ENCODE measurements at places on chromosomes 4 and X.

- no peak for DNase-seq
Measured at GRCh38 chrX:45811326-45811725, 610.6 kb upstream of the DIPK2B start.

GRCh38 chr4:141339966-141340365 lies 119.3 kb downstream of the ZNF330 start:
- no peak for DNase-seq

GRCh38 chrX:122272011-122272410 lies 912.1 kb upstream of the GRIA3 start:
- no peak for DNase-seq

DNA sequence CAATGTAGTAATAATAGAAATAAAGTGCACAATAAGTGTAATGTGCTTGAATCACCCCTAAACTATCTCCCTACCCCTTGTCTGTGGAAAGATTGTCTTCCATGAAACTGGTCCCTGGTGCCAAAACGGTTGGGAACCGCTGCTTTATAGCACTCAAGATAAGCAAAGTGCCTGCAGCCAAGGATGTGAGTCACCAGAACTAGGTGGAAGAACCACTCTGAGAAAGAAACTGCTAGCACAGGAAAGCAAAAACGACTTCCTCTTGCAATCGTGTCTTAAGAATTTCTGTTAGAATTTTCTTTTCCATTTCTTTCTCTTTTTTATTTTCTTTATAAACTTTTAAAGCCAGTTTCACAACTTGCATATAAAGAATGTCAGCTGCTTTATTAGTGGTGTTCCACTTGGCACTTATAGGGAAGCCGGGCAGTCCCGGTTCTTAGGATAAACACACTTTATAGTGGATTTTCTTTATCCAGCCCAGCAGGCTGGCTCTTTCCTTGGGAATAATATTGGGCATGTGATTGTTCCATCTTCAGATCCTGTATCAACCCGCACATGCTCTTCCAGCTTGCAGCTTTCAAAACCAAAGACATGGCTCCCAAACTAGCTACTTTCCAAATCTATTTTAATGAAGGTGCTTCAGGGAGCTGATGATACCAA lies 32.3 kb upstream of the CXCL8 start:
- no peak for DNase-seq

DNA sequence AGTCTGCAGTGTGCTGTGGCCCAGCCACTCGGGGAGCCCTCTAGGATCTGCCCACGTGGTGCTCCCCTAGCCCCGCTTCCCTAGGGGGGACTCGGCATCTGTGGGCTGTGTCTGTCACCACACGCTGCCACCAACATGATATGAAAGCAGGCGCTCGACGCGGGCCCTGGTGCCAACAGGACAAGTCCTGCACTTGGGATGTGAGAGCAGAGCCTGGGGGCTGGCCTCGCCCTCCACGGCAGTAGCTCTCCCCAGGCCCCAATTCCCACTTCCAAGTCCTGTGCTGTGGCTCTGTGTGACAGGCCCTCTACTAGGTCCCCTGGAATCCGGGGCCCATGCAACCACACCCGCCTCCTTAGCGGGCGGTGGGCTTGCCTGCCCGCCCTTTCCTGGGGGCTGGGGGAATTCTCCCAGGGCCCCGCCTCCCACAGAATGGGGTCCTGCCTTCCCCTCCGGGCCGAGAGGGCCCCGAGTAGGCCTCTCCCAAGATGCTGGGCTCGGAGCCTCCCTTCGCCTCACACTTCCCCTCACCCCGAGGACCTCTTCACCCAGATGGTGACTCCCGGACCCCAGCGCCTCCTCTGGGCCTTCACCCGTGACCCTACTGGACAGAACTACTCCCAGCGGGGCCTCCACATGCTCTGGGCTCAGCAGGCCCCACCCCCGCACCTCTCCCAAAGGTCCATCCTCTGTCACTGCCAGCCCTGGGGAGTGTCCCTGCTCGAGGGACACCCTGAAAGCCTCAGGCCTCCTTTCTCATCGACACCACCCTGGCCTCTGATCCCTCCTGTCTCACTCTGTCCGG lies 11.2 kb downstream of the LRPAP1 start:
- no peak for DNase-seq

GRCh38 chr4:101304916-101305315 lies 42.4 kb downstream of the PPP3CA start:
- peak; percentile 65 for DNase-seq

DNA sequence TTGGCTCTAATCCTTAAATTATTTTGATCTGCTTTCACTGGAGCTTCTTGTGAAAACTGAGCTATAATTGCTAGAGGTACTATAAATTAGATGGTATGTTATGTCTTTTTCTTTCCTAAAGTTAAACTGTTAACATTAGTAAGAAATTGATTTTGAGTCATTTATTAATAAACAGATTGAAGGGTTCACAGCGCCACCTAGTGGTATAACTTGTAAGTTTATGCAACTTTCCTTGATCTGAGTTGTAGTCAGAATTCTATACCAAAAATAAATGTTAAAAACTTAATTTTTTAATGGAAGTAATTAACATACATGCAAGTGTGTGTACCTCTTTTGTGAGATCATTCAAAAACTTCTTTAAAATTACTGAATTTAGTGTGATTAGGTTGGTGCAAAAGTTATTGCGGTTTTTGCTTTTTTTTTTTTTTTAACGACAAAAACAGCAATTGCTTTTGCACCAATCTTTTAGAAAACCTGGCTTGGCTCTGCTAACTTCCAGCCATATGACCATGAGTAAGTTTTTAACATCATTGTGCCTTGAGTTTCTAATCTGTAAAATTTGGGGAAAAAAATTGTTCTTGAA lies 151.5 kb downstream of the CENPC start:
- DNase-seq: no peak

- no peak for DNase-seq
Measured at GRCh38 chrX:31893525-31893924, 821.7 kb upstream of the FTHL17 start.

DNA sequence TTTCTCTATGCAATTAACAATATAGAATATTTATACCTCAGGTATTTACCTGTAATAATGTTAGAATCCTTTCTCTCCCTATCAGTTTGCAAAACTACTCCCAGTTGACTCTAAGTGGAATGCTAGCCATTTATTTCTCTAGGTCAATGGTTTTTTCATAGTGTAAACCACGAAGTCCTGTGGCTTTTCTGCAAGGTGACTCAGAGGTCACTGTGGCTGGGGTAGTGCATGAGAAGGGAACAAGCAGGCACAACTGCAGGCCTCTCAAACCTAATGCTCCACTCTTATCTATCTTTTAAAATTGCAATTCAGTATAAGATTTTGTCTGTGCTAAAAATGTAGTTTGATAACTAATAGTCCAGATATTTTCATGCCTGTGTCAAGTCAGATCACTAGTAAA lies 159.4 kb downstream of the ANTXR2 start:
- DNase-seq: no peak

GRCh38 chr4:8853249-8853648 lies 18.4 kb downstream of the HMX1 start:
- DNase-seq: no peak

GRCh38 chr4:140996766-140997165 lies 136.5 kb downstream of the RNF150 start:
- no peak for DNase-seq

GRCh38 chrX:10038585-10038984 lies 71.4 kb downstream of the CLDN34 start:
- DNase-seq: no peak

Data from DMS153 (cell line).